Suppressor macrophage treated with lipopolysaccharide for 1 hour (primary cell): ENCODE measurements at places on chromosomes 3 and 15.

DNA sequence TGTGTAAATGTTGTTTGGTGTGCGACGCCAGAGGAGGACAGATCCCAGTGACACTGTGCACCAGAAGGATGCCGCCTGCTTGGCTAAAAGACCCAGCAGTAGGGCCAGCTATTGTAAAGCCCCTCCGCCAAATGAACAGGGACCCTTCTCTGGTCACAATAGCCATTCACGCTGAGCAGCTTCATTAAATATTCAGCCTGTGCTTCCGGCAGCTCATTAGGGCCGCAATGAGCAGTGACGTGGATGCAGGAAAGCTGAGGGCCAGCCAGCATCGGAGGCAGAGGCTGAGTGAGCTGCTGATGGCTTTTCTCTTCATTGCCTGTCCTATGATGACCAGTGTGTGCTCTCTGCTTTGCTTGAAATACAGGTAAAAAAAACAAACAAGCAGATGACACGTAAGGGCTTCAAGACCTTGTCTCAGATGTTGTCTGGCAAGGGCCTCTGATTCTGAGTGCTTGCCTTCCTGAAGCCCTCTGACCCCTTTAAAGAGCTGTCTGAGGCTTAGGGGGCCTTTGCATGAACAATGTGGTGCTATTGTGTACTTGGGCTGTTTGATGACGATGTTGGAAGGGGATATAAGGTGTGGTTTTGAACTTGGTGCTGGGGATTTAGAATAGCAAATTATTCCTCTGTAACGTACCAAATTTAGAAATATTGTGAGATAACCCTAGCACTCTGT lies 130.4 kb downstream of the FEZF2 start:
- no peak for DNase-seq

GRCh38 chr3:28935146-28935545 lies 345.7 kb upstream of the RBMS3 start:
- no peak for DNase-seq

- no peak for DNase-seq
These were observed 75.1 kb upstream of the PHLDB2 start for GRCh38 chr3:111784001-111784400.

DNA sequence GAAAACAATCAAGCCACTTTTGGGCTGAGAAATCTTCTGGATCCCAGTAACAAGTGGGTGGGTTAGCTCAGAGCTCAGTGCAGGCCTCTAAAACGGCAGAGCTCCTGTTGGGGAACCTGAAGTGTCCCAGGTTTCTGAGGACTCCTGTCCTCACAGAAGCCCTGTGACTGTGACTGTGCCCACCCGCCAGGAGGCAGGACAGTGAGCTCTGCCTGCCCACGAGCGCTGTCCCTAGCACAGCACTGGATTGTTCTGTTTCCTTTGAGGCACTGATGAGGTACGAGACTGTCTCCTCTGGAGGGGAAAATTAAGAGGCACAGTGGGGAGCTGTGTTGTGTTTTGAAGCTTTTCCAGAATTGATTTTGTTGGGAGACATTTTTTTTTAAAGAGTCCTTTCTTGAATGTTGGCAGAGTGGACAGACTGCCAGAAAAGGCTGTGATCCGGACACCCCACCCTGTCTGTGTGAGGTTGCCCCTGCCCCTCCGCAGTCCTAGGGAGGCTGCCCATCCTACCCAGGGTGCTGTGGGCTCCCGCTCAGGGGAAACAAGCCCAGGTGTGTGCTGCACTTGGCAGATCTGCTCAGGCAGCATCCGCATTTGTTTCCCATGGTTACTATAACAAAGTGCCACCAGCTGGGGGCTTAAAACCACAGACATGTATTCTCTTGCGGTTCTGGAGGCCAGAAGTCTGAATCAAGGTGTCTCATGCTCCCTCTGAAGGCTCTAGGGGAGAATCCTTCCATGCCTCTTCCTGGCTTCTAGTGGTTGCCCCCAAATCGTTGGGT lies 66.6 kb upstream of the LARS2 start:
- no peak for DNase-seq

DNA sequence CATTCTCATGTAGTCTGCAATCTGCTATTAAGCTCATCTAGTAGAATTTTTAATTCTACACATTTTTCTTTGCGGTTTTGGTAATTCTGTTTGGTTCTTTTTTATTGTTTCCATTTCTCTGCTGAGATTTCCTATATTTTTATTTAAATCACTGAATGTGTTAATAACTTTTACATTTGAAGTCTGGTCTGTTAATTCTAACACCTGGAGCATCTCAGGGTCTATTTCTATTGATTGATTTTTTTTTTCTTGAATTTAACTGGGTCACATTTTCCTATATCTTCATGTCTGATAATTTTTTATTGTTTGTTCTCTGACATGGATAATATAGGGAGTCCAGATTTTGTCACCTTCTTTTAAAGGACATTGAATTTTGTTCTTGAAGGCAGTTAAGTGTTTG lies 163.5 kb downstream of the OPA1 start:
- no peak for DNase-seq

DNA sequence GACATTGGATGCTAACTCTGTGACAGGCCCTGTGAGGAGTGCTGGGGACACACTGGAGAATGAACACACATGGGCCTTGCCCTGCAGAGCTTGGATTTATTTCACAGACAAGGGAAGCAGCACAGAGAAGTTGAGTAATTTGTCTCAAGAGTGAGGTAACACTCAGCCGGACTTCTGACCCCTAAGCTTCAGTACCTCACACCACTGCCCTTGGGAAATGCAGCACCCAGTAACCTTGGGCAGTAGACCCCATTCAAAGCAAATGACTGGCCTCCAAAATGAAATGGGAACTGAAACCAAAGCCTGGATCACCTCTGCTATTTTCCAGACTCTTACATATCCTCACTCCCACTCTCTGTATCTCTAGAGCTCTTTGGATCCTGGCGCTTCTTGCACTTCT lies 37.3 kb downstream of the RFT1 start:
- peak; percentile 51 for DNase-seq

- DNase-seq = no peak
These were observed 59.0 kb upstream of the NECTIN3 start for GRCh38 chr3:111012388-111013248.

DNA sequence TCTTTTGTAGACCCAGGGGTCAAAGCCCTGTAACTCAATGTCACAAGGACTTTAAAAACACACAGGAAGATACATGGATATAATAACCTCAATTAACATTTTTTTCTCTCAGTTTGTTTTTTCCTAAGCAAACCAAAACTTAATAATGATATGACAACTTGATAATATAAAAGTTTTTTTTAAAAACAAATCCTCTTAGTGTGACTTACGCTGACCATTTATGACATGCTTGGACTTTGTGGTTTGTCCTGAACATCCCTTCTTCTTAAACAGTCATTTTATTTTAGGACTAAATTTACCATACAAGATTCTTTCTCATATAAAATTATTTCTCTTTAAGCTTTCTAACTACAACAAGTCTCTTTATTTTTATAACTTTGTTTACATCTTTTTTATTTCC lies 25.4 kb upstream of the FAM3D start:
- DNase-seq = no peak

DNA sequence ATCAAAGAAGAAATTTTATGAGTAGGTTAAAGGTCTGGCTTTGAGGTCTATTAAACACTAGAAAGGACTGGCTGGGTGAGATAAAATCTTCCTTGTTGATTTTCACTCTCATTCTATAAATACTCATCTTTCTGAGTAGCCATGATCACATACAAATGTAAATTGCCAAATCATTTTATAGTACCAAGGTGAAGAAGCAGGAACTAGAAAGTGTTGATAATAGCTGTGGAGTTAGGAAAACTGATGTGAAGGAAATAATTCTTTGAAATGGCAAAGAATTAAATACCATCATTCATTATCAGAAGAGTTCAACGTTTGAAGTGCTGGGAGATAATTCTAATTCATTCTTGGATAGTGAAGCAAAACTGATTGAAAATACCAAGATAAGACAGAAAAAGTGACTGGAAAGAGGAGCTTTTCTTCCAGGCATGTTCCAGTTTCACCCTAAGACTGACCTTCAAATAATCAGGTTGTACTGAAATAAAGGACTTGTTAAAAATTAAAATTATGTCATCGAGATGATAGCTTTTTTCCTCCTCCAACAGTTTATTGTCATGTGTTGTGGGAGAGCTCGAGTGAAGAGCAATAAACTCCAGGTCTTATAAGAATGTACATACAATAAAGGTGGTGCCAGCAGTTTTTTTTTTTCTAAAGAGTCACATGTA lies 17.4 kb downstream of the THBS1 start:
- no peak for DNase-seq

DNA sequence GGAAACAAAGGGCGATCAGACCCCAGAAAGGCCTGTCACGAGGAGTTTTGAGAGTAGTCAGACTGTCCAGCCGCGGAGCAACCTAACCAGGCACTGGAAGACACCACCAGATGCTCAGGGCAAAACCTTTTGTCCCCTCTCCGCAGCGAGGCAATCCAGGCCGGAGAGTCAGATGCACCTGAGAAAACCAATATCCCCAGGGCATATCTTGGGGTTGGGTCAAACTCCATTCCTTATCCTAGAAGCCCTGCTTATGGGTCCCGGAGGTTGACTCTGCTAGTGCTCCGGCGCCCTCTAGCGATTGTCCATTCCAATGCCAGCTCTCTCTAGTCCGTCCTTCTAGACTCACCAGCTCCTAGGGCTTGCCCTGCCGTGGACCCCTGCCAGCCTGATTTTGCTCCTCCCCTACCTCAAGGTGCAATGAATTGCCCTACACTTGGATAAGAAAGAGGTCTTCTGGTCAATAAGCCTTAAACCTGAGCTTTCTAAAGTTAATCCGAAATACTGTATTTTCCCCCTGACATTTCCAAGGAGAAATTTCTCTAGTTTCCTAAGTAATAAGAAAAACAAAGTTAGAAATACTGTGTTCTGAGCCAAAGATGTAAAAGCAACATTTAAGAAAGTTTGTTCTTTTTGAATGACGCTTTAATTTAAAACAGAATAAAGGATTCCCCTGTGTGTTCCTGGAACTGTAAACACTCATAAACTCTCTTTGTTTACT lies 5.5 kb downstream of the CPNE4 start:
- DNase-seq = peak; percentile 75

DNA sequence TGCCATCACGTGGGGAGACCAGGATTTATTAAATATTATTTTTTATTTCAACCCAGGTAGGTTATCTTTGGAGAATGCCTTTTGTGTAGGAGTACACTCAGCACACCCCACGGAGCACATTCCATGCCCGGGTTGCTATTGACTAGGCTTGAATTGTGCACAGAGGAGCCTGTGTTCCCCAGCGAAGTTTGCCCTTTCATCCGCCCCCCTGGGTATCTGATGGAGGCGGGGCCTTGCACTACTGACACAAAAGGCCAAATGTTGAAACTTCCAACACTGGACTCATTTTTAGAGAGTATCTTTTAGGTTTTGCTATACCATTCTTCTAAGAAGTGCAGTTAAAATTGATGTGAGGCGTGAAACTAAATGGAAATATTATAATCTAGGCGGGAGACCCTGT lies 39.3 kb upstream of the PPP4R2 start:
- no peak for DNase-seq
